ENCODE measurements at places on chromosomes 7 and 10.

DNA sequence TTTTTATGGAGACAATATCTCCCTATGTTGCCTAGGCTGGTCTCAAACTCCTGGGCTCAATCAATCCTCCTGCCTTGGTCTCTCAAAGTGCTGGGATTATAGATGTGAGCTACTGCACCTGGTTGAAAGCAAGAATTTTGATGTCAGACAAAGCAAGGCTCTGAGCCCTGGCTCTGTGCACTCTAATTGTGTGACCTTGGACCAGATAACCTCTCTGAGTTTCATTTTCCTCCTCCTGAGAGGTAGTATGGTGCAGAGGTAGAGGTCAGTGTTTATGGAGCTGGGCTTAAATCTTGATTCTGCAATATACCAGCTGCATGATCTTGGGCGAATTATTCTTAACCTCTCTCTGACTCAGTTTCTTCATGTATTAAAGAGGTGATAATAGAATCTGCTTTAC lies 31.4 kb upstream of the SLC26A3 start:
- DNase-seq, result no peak

- DNase-seq, result no peak
Measured at GRCh38 chr7:150377635-150378034, 1.5 kb upstream of the ZNF775 start.

GRCh38 chr10:34299105-34299611 lies 515.9 kb downstream of the PARD3 start:
- DNase-seq, result peak; percentile 49

DNA sequence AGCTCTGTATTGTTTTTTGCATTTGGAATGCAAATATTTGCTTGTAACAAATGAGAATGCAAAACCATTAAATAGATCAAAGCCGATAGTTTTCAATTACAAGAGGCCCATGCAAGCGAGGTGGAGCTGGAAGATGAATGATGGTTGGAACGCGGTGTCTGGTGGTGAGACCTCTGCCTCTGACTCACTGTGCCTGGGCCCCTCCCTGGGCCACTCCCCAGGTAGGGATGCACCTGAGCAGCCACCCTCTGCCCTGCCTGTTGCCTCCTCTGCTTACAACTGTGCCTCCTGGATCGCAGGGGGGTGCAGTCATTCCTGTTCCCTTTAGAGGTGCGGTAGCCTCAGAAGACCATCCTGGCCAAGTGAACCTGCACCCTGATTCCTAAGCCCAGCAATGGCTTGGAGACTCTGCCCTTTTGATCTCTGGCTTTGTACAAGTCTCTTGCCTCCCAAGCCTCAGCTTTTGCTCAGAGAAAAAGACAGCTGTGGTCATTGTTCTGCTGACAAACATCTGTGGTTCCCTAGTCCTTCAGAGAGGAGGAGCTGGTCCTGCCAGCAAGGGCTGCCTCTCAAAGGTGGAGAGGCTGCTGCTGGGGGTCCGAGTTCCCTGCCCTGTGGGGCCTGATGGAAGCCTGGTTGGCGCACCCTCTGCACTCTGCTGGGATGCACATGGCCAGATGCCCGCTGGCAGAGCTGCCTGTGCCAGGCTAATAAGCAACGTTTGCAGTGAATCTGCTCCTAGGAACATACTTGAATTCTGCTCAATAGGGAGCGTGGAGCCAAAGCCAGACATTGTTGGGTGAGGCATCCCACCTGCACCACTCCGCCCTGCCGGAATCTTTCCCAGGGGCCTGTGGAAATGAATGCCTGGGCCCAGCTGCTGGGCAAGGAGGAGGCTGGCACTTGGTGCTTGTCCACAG lies 126.3 kb upstream of the TCERG1L start:
- peak; percentile 35 for DNase-seq

DNA sequence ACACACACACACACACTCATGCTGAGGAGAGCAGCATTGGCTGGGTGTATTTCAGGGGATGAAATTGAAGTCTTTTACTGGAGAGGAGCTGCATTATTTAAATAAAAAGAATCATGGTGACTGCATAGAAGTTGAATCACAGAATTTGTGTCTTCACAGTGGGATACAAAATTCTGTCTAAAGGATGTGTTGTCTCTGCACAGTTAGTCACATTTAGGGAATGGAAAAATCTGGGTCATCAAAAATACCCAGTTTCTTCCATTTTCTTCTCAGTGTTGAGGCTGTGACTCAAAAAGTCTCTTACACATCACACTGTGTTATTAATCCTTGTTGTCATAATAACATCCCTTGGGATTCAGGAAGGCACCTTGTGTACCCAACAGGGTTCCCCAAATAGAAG lies 10.9 kb downstream of the PAPSS2 start:
- DNase-seq, result no peak

- no peak for DNase-seq
Measured at GRCh38 chr7:112282476-112283188, 76.1 kb downstream of the ZNF277 start.

DNA sequence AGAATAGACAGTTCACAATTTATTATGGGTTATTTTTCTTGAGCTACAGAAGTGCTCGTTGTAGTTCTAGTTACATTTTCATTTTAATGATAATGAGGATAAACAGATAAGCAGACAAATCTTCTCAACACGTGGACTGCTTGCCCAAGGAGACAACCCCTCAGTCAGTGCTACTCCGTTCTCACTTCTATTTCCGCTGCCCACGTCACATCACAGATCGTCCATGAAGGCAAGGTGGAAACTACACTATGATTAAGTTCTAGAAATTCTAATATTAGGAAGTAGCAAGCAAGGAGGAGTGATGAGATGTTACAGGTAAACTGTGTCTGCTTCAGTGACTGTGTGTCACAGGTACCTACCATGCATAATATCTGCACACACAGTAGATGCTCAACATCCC lies 210.5 kb downstream of the CHCHD3 start:
- no peak for DNase-seq

DNA sequence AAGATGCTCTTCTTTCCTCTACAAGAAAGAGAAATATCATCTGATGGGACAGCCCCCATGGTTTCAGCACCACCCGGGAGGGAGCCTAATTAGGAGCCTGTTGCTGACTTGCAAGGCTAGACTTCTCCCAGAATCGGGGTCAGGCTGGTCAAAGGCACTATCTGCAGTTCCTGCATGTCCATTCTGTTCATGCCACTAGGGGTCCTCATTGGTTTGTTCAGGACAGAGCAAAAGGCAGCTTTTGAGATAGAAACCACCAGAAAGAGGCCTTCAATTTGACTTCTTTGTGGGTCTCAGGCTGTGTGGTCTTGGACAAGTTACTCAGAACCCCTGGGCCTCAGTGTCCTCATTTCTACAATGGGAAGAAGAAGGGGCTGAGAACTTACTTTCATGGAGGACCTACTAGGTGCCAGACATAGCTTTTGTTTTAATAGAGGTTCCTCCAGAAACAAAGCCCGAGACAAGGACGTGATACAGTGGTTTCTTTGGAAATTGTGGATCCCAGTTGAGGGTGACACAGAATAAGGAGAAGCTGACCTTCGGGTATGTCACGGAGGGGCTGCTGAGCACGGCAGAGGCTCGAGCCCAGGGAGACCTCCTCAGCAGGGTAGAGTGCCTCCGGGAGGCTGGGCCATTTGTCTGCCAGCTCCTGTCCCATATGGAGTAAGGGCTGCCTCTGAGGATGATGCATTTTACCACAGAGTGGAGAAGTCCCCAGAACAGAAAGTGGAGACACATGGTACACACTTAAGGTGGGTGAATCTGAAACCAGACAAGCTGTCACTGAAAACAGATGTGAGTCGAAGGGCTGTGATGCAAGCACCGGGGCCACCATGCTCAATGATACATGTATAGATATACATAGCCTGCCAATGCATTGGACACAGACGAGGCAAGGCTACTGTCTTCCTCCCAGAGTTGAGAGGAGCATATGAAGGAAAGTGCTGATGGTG lies 33.1 kb upstream of the NEUROD6 start:
- peak; percentile 82 for DNase-seq

- DNase-seq, result peak; percentile 24
Measured at GRCh38 chr10:124367936-124368335, 50.8 kb downstream of the OAT start.

- no peak for DNase-seq
Measured at GRCh38 chr10:19782430-19783089, 33.7 kb upstream of the PLXDC2 start.

- DNase-seq, result no peak
Measured at GRCh38 chr10:1169186-1169885, 113.2 kb downstream of the WDR37 start.

GRCh38 chr10:124119946-124120345 lies 26.5 kb upstream of the CHST15 start:
- DNase-seq, result no peak

DNA sequence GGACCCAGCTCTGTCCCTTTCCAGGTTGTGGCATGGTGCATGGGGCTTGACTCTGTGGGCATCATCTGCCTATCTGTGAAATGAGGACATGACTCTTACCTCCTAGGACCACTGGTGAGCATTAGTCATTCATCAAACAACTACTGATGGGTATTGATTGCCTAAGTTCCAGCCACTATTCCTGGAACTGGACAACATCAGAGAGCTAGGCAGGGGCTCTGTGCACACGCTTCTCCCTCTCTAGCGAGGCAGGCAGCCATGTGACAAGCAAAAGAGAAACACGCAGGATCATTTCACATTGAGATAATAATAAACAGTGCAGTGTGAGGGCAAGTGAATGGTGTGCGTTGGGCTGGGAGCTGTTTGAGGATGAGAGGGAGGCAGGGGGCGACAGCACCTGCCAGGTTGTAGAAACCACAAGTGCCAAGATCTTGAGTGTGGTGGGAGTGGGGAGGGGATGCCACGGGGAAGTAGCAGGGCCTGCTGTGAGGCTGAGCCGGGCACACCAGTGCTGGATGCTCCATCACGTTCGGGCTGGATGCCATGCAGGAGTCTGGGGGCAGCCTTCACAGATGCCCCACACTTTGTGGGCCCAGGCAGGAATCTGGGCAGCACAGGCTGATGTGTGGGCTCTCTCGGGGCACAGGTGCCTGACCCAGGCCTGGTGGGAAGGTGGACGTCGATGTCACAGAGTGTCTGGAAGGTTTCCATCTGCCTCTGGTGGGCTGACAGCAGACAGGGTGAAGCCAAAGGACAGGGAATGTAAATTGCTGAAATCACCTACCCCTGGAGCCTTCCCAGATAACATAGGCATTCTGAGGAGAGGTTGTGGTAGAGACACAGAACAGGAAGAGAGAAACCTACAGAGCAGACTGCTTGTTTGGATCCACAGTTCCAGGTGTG lies 405.5 kb downstream of the RPS24 start:
- DNase-seq, result no peak

- no peak for DNase-seq
Measured at GRCh38 chr7:105703207-105703930, 122.1 kb upstream of the EFCAB10 start.

DNA sequence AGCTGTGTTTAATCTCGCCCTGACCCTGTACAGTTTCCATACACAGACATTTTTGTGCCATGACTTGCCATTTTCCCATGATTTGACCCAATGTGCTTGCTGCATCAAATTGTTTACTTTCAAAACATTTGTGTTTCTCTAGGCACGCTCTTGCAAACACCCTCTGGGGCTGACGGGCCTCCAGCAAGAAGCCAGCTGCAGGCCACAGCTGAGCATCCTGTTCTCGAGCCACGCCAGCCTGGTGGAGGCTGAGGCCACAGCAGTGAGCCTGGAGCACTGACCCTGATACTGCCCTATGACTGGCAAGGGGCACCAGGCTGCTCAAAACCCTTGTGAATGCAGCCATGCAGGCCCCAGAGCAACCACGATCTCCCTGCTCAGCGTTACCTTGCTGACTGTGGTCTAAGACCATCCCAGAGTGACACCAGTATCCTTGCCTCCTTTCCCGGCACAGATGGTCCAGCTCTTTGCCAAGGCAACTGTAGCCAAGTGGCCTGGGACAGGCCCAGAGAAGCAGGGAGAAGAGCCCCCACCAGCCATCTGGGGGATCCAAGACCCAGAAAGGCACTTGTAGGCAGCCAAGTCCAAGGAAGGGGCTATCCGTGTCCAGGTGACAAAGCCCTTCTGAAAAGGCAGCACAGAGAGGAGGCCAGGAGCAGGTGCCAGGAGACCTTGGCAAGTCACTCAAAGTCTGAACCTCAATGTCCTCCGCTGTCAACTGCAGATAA lies 78.5 kb downstream of the OAT start:
- peak; percentile 52 for DNase-seq

DNA sequence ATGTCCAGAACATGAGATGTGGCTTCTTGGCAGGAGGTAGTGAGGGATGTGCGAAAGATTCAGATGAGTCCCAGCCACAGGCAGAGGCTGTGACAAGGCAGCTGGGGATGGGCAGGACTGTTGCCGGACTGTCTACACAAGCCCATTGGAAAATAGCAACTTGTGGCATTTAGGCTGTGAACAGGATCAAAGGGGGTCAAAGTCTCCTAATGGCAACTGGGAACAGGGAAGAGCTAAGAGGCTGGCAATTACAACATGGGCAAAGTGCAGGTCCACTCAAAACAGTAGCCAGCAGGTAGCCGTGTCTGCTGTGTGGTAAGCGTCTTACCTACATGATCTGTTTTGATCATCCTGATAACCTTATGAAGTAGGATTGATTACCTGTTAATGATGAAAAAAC lies 254.2 kb upstream of the ZNF32 start:
- no peak for DNase-seq

DNA sequence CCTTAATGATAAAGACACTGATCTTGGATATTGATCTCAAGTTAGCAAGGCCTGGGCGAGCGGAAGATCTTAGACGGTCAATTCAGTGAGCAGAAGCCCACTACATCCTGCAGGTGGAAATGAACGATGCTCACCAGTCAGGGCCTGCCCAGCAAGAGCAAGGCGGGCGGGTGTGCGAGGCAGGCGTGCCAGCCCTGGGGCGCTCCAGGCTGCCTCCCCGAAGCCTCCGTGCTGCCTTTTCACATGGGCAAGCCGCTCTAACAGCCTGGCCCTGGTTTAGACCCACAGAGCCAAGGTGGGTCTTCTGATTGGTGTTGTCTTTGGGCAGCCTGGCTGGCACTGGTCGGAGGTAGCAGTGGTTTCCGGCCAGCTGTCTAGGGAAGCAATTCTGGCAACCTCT lies 475.1 kb upstream of the FOXK1 start:
- DNase-seq, result no peak

- no peak for DNase-seq
Measured at GRCh38 chr7:144656965-144657517, 178.8 kb downstream of the TPK1 start.

DNA sequence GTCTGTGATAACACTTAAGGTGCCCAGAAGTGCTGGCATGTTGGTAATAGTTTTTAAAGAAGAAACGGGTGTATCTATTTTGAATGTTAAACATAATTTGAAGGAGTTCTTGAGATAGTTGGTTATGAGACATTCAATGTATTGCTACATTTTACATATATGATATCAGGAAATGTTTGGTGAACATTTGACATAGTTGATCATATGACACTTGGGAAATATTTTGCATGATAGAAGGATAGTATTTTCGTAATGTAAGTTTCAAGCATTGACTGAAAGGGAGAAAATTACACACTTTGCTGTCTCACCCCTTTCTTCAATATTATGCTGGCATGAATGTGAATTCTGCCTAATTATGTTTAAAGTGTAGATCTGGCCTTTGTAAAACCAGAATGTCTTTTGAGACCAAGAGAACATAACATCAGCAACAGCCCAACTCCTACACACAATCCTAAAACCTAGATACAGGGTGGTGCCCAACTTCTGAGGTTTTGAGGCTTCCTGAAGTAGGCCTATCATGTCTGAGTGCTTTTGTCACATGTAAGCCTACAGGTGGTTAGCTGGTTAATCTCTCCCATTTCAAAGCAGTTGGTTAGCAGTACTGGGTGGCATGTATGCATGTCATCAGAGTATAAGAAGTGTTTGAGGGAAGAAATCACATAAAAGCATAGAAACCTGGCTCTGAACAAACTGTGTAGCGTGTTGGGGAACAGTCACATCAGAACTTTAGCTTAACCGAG lies 2.1 kb downstream of the ADD3 start:
- no peak for DNase-seq
